GM04504 (cell line): ENCODE measurements at places on chromosomes 6 and 20.

DNA sequence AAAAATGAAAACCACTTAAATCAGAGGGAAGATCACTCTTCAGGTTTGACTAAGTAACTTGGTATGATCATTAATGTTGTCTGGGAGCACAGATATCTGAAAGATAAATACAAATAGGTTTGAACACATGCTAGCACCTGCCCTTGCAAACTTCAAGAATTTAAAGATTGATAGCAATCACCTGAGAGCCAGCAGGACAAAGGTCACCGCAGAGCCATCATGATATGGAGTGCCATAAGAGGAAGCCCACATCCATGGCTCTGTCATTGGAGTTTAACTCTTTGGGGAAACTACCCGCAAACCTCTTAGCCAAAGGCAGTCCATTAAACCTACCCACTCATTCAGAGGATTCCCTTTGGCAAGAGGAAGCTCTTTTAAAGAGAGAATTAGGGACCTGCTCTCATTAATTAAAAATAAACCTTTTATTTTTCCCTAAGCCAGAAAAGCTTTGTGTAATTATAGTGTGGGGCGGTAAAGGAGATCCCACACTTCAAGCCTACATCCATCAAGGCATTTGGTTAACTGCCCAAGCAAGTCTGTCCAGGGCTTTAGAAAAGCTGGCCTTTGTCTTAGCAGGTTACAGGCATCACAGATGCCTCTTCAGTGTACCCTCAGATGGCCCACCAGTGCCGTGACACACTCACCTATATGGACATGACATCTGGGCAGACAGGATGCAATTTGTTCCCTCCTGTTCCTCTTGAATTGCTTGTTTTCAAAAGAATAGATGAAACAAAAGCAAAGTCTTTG is 73.0 kb downstream of the SASH1 start:
- DNase-seq = no peak

DNA sequence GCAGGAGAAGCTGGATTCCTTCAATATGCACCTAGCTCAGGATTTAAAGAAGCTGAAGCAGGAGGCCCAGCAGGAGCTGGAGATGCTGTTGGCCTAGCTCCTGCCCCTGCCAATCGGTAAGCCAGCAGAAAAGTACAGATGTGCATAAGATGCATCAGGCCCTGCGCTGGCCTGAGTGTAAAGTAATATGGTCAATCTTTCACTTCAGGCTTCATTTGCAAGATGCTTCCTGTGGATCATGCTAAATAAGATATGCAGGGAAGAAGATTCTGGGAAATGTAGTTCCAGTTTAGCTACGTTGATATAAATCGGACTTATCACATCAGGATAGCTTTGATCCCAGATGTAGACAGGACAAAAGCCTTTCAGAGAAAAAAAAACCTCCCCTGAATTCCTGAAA is 100.3 kb downstream of the GJA1 start:
- DNase-seq = no peak

GRCh38 chr20:58349570-58349969 is 39.5 kb upstream of the VAPB start:
- DNase-seq = no peak

DNA sequence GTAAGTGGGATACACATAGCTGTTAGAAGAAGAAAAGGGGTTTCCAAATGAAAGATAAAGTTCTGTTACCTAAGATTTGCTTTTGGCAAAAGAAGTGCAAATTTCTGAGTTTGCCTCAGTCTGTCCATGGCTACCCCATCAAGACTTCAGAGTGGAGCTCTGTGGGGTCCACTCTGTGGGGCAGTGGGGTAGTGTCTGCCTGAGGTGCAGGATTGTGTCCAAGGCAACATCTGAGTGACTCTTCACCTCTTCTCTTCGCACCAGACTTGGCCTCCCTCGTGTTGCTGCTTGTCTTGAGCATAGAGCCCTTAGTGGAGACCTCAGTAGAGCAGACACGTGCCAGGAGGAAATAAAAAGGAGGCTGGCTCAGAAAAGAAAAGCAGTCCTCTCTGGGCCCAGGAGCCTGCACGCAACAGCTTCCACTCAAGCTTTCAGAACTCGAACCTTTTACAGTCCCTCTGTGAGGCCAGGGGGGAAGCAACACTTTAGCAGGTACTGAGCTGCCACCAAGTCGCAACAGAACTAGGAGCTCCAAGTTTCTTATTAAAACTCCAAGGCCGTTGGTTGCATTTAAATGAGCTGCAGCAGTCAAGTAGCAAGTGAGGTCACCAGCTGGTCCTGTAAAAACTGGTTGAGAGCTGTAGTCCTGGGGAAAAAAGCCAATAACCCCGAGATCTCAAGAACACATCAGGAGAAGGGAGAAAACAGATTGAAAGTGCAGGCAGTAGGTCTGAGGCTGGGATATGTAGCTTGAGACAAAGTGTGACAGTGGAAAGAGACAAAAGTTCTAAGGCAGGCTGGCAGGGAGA is 413.5 kb downstream of the CDC5L start:
- DNase-seq = no peak
